Activated B cell treated with CpG ODN at 0.5 μM for 24 hours (primary cell): ENCODE measurements at places on chromosomes 2 and 18. TPM values are rescaled to one million over a fixed set of nuclear protein-coding genes. Genes with fewer than 3 reads are reported as not detected.

Gene LIPG
- total RNA-seq, result 0.29 TPM in 1 of 2 replicates, not detected in the other

Gene DCDC2C
- total RNA-seq, result not detected in 2 replicates

Gene PDE1A
- not detected in 2 replicates for total RNA-seq

Gene GLB1L
- 4.5 and 4.6 TPM in 2 replicates for total RNA-seq

DNA sequence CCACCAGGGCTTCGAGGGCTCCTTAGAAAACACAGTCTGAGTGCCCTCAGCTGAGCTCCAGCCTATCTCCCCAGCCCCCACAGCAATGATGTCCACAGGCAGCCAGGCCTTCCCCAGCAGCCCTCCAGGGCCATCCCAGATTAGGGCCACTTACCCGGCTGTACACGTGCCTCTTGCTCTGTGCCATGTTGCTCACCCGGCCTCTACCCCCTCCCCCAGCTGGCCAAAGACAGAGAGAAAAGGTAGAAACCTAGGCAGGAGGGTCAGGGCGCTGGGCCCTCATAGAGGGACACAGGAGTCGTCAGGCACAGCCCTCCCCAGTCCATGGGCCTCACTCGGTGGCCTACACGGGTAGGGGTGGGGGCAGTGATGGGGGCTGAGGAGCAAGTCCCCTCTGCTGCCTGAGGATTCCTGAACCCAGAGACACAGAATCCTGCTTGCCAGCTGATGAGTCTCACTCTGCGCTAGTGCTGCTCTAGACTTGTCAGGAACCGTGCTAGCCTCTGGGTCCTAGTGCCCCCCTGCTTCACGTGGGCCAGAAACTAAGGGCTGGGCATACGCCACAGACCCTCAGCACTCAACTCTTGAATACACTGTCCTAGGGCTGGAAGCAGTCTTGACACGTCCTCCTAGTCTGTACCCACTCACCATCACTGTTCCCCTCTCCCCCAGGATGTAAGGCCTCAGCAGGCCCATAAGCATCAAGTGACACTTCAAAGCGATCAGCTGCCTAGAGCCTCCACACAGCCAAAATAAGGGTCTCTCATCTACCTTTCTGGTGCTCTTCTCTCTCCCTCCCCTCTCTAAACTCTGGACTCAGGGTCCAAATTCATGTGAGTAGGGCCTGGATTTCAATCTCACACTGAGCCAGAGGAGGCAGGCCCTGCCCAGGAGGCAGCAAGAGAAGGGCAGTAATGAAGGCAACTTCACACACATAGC, at the start of gene DCTN1:
TSS of gene DCTN1 (minus strand) at position 461 of the 939 bp plus-strand sequence. CDS start at position 187, 274 bp downstream.
- no peak for DNase-seq

DNA sequence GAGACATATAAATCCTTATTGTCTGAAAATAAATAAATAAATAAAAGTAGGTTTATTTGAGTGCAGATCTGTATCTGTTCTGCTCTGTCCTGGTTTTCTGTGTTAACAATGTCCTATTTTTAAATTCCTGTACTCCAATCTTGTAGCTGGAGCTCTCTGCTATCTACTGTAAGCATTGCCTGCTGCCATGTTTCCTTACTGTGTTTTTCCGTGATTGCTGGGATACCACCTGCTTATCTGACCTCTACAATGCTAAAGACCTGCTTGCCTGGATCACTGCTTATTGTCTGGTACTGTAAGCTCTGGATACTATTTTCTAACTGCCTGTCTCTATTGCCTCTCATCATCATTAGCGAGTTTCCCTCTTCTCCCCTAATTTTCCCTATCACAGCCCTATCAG, 11.6 kb downstream of the PTPN4 start:
- no peak for DNase-seq

GRCh38 chr18:73746101-73746500, 401.5 kb downstream of the FBXO15 start:
- no peak for DNase-seq

GRCh38 chr18:36856815-36857214, 27.9 kb downstream of the KIAA1328 start:
- DNase-seq, result no peak

GRCh38 chr2:10385933-10386773, 62.0 kb downstream of the ODC1 start:
- no peak for DNase-seq

- DNase-seq, result no peak
Observed at GRCh38 chr2:71934320-71934593, 213.4 kb downstream of the CYP26B1 start.

- DNase-seq, result no peak
Observed at GRCh38 chr2:60676706-60677330, 79.2 kb upstream of the PAPOLG start.

GRCh38 chr18:57275111-57275510, 77.2 kb upstream of the ST8SIA3 start:
- no peak for DNase-seq
